ENCODE measurements at places on chromosomes 1 and 21.

DNA sequence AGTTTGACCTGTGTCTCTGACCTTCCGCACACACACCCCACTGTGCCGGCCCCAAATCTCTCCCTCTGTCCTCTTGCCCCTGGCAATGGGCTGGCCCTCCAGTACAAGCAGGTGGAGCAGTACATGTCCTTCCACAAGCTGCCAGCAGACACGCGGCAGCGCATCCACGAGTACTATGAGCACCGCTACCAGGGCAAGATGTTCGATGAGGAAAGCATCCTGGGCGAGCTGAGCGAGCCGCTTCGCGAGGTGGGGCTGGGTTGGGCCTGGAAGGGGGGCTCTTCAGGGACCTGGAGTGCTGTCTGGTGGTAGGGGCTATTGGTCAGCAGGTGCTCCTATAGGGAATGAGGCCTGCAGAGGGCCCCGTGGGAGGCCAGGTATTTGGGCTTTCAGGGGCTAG, 7.8 kb downstream of the HCN3 start:
- DNase-seq, result no peak

DNA sequence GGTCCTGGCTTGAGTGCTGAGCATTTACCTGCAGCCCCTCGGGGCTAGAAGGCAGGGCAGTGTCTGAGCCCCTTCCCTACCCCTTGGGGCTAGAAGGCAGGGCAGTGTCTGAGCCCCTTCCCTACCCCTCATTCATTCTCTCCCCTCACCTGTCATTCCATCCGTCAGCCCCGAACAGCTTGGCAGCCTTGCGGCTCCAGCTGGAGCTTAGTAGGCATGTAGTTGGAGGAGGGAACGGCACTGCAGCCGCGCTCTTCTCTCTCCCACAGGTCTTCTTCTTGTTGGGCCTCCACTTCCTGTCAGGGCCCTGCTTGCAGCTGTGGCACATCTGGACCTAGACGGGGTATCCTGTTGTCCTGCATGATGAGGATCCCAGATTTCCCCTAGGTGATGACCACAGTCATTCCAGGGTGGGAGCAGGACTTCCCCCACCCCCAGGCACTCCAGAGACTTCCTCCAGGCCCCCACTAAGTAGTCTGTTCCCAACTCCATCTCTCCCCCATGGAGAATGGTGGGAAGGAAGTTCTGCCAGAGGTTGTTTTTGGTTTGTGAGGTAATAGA, 22.2 kb downstream of the MAPKAPK2 start:
- DNase-seq, result no peak

DNA sequence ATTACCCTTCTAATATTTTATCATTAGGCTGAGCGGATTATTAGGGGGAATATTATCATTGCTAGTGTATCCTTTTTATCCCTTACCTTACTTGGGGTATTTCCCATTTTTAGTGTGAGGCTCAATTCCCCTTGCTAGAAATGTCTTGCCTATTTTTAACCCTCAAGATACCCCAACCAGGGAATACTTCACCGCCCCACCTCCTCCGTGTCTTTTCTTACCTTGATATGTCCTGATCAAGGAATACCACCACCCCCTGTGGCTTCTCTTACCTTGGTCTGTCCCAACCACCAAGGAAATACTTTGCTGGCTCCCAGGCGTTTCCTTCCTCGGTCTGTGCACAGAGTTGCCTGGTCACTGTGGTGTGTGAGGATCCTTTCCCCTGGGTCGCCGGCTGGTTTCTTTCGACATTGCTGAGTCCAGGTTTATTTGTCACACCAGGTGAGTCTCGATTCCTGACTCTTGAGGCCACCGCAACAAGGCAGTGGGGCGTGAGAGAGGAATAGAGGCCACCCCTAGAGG, 57.8 kb downstream of the SERINC2 start:
- DNase-seq, result no peak

DNA sequence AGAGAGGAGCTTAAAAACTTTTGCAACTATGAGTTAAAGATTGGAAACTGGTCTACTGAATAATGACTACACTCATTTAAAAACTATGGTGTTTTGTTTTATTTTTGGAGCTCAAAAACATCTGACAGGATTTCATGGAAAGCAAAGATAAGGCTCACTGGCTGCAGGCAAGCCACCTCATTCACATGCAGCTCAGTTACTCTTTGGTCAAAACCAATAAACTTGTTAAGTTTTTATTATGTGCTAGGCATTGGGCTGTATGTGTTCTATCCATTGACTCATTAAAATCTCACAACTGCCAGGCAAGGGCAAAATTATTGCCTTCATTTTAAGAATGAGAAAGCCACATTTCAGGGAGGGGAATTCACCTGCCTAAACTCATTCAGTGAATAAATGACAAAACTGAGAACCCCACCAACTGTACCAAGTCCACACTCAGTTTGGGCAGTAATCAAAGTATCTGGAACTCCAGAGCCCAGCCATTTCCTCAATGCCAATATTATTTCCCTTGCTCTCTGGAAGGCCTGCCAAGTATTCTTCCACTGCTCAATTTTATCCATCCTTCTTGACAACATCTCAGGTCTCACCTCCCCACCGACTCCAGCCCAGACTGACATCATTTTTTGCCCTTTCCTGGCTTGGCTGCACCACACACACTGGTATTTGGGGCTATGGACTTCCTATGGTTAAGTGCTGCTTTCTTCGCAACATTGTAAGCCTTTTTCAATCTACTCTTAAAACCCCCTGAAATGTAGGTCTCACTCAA, 401.1 kb upstream of the NFIA start:
- no peak for DNase-seq

DNA sequence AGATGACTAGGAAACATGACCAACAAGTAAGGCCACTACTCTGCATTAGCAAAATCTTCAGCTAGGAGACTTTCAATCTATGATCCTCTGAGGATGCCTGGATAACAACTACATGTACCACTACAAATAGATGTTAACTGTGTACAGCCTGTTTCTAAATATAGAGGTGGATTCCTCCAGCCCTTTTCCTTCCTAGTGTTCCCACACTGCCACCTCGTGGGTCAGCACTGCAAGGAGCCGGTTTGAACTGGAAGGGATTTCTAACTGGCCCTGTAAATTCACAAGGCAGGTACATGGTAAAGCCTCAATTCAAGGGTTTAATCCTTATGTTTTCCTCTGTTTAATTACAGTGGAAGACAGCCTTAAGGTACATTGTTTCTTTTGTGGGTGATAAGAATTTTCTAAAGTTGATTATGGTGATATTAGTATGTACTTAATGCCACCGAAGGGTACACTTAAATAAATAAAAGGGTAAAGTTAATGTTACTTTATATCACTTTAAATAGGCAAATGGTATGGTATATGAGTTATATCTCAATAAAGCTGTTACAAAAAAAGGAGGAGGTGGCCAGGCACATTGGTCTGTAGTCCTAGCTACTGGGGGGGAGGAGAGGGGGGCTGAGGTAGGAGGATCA, 14.4 kb downstream of the SMYD3 start:
- DNase-seq, result peak; percentile 64

GRCh38 chr1:201319631-201320030, 36.3 kb downstream of the PKP1 start:
- no peak for DNase-seq

Data from right renal pelvis (tissue), 4 donors.